Retina (tissue), 1 donor: ENCODE measurements at places on chromosomes 5 and 9.

DNA sequence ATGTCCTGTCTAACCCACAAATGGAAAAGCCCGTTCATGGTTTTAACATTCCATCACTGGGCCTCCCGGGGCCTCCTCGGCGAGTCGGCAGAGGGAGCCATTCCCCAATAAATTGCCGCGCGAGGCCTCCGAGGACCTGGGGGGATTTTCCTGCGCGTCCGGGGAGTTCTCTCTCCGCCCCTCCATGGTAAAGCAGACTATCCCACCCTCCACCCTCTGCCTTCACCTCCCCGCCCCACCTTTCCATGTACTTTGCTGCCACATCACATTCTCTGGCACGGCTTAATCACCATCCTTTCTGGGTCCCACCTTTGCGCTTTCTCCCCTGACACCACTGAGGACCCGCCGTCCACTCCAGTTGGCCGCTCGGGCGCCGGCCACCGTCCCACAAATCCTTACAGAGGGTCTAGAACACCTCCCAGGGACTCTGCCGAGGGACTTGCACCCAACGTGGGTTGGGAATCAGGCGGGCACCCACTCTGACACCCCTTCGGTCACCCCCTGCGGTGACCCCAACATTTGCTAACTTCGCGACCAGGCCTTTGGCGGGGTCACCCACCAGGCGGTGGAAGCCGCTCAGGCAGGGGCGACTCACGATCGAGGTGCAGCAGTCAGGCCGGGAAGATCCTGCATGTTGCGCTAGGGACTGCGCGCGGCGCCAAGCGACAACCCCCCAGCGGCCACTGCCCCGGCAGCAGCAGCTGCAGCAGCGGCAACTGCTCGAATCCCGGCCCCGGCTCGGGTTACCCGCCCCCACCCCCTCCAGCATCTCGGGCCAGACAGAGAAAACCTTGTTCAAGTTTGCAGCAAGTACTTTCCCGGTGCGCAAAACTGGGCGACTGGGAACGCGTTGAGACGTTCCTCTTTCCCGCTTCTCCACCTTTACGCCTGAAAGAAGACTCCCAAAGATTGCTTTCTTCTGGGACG is at the start of gene MEGF10:
TSS of gene MEGF10 (plus strand) at position 778 of the 927 bp plus-strand sequence. CDS start 40,513 bp downstream, outside the sequence.
- DNase-seq, result peak; percentile 90

GRCh38 chr9:97842960-97843359 is 10.1 kb upstream of the FOXE1 start:
- DNase-seq, result no peak

DNA sequence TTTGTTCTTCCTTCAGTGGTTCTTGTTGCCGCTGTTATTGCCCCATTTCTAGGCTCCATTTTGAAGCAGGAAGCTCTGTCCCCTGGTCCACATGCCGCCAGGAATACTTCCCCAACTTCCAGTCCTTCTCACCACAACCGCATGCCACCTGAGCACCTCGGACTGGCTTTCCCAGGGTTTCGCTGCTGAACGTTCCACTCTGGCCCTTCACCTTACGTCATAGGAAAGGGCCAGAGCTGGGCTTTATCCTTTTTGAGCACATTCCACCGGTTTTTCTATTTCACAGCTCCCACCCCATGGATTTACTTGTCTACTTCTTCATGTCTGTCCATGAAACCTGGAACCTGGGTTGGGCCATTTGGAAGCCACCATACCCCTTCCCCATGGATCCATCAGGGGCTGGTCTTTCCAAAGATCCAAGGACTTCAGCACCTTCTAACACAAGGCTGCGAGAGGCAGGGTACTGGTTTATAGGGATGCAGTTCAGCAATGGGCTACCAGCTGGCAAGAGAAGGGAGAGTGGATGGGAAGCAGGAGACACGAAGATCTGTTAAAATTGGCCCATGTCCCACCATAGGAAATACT is 557.4 kb downstream of the BNC2 start:
- no peak for DNase-seq

DNA sequence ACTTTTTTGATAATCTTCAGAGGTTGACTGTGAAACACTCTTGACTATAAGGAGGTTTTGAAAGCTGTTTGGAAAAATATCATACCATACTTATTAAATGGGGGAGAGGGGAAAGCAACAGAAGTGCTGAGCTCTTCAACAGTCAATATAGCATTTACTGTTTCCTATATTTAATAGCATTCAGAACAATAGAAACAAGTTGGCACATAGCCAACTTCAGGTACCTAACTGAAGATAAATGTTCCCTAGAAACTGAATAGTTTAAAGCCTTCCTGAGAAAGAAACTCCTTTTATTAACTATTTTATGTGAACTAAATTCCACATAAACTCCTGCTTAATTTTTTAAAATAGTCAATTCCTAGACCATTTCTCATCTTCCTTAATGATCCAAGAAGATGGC is 26.3 kb downstream of the SLC31A1 start:
- no peak for DNase-seq

DNA sequence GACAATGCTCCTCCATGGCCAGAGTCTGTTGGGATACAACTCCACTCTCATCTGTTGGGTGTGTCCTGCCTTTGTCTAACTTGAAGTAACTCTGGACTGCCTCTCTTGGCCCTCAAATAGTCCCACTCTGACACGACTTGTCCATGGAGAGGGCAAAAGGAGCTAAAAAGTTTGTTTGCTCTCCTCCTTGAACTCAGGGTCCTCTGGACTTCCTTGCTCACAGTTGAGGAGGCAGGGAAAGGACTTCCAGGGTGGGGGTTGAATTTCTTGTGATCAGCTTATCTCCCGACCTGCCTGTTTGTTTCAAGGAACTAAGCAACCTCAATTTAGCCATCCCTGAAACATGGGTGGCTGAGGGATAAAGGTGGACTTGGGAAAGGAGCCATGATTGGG is 11.7 kb downstream of the DNAJB5 start:
- no peak for DNase-seq

DNA sequence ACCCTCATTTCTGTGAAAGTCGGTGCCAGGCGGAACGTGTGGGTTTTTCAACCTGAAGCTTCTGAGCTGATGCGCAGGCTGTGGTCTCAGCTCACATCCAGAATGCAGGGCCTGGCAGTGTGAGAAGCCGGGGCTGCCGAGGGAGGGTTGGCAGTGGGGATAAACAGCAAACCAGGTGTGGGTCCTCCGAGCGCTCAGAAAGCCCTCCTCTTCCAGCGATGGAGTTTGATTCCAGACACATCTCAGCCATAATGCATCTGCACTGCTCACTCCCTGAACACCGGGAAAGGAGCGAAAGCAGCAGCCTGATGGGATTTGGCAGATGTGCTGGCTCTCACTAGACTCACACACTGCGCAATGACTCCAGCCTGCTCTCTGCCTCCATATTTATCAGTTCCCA is 280.1 kb downstream of the HSPA4 start:
- DNase-seq, result peak; percentile 53

DNA sequence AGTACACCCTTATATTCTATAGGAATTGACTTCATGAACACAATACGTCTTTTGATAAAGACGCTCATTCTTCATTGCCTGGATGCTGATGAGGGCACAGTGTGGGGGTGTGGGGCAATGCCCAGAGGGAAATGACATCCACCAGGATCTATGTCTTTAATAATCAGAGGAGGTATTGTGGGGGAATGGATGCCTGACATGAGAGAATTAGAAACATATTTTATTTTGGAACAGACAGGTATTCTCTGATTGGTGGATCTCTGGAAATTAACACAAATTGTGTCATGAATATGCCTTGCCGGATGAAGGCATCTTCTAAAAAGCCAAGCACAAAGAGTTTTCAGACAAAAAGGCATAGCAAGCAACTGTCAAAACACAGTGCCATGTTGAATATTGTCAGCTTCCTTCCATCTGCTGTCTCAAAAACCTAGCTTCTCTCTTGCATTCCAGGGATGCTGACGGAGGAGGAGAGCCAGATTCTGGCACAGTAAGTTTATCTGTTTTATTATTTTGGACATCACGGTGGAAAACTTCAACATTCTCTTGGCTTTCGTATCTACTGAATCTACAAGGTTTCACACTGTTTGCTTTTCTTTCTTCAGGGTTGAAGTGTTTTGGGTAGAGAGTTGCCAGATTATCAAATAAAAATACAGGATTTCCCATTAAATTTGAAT is 3.9 kb upstream of the C5orf58 start:
- no peak for DNase-seq

- no peak for DNase-seq
These were observed 63.5 kb upstream of the IRX4 start for GRCh38 chr5:1946122-1946677.

- no peak for DNase-seq
These were observed 10.2 kb downstream of the UBE2QL1 start for GRCh38 chr5:6458833-6459232.

DNA sequence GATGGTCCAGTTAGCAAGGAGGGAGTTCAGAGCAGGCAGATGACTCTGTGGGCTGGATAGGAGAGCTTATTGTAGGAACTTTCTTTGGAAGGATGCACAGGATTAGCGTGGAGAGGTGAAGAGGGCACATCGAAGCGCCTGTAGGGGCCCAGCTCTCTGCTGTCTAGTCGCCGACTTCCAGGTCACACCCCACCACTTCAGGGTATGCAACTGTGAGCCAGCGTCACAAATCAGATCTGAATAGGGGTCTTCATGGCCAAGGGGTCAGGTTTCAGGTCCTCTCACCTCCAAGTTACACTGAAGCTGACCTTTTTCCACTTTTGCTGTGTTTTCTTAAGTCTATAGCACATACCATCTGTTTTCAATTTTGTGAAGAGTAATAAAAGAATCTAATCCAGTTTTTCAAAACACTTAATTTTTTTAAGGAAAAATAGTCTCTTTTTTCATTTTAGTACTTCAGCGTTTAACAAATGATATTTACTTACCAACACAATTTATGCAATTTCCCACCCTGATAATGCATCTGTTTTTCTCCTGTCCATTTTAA is 364.2 kb upstream of the CLINT1 start:
- no peak for DNase-seq

DNA sequence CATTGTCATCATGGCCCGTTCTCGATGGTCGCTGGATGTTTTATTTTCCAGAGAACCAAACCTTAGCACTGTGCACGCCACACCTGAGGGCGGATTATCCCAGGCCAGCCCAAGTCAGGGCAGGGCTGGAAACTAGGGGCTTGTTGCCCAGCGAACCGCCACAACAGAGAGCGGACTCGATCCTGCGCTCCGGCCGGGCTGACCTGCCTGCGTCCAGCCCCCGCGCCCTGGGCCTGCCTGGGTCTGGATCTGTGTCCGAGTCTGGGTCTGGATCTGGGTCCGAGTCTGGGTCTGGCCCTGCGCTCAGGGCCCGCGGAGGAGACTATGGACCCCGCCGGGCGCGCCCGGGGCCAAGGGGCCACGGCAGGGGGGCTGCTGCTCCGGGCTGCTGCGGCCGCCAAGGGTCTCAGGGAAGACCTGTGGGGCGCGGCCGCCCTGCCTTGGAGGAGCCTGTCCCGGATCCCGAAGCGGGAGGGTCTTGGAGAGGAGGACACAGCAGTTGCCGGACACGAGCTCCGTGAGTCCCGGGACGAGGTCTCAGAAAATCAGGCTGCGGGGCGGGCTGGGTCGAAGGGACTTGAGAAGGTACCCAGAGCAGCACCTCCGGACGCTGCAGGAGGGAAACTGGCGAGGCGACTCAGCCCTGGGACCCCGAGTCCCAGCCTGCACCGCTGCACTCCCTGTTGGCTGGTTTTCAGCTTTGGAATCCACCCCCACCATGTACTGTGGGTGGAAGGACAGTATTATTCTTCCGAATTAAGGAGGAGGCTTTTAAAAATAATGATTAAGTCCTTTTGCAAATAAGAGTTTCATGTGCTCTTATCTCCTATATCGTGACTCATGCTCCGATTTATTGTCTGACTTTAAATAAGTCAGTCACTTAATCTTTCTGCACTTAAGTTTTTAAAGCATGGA is at the start of gene ANKDD1B:
TSS of gene ANKDD1B (plus strand) at position 143 of the 915 bp plus-strand sequence. CDS start at position 325, 182 bp downstream.
- DNase-seq, result peak; percentile 84

- DNase-seq, result no peak
These were observed 416.3 kb downstream of the NR2F1-AS1 start for GRCh38 chr5:93164690-93165089.

DNA sequence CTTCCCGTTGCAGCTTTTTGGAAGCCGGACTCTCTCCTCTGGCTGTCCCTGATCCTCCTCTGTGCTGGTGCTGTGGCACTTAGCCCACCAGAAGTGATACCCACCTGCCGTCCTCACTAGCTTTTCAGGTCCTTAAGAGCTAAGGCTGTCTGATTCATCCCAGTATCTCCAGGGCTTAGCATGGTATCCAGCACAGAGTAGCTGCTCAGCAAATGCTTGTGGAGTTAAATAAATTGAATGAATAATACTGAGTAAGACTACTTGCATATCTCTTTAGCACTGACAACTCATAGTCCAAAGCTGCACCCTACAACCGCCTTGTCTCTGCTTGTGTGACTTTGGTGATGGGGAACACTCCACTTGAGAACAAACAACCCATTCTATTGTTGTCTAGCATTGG is 7.7 kb upstream of the XPA start:
- no peak for DNase-seq

- no peak for DNase-seq
These were observed 144.2 kb upstream of the SMARCA2 start for GRCh38 chr9:1870915-1871314.

GRCh38 chr5:76641514-76642120 is 18.4 kb upstream of the F2RL2 start:
- peak; percentile 55 for DNase-seq

GRCh38 chr5:136094189-136094912 is 38.3 kb upstream of the SMAD5 start:
- no peak for DNase-seq

GRCh38 chr5:128169401-128170017 is 85.9 kb downstream of the SLC12A2 start:
- DNase-seq, result no peak

DNA sequence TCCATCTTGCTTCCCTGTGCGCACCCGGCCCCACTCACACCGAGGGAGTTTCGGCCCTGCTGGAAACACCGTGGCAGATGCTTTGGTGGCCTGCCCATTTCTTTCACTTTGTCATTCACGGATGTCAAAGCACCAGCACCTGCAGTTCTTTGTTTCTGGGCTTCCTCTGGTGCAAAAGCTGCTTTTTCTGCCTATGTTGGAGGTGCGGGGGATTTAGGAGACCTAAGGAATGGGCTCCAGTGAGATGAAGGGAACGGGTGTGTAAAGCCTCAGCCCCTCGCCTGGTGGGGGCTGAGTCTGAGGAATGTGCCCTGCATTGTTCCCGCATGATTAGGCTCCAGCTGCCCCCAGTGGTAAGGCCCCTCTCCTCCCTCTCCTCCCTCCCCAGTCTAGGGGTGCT is 62.3 kb downstream of the THBS4 start:
- no peak for DNase-seq

DNA sequence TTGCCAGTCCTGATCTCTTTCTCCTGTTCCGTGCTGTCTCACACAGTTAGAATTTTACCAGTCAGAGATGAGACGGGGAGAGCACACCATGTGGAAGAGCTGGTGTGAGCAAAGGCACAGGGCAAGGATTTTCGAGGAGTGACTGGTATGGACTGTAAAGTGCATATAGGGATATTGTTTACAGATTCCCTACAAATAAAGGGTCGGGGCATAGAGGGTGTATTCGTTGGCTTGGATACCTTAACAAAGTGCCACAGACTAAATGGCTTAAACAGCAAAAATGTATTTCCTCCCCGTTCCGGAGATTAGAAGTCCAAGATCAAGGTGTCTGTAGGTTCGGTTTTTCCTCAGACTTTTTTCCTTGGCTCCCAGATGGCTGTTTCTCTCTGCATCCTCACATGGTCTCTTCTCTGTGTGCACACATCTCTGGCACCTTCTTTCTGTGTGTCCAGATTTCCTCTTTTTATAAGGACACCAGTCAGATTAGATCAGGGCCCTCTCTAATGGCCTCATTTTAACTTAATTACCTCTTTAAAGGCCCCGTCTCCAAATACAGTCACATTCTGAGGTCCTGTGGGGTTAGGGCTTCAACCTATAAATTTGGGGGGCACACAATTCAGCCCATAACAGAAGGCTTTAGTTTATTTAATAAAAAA is 23.4 kb downstream of the CYFIP2 start:
- DNase-seq, result no peak
